Spinal cord (tissue), 10 donors: ENCODE measurements at places on chromosomes 7 and 10. TPM values are rescaled to one million over a fixed set of nuclear protein-coding genes. Genes with fewer than 3 reads are reported as not detected.
A peak's percentile ranks its signal among the peaks of the same experiment; 100 is the strongest.

DNA sequence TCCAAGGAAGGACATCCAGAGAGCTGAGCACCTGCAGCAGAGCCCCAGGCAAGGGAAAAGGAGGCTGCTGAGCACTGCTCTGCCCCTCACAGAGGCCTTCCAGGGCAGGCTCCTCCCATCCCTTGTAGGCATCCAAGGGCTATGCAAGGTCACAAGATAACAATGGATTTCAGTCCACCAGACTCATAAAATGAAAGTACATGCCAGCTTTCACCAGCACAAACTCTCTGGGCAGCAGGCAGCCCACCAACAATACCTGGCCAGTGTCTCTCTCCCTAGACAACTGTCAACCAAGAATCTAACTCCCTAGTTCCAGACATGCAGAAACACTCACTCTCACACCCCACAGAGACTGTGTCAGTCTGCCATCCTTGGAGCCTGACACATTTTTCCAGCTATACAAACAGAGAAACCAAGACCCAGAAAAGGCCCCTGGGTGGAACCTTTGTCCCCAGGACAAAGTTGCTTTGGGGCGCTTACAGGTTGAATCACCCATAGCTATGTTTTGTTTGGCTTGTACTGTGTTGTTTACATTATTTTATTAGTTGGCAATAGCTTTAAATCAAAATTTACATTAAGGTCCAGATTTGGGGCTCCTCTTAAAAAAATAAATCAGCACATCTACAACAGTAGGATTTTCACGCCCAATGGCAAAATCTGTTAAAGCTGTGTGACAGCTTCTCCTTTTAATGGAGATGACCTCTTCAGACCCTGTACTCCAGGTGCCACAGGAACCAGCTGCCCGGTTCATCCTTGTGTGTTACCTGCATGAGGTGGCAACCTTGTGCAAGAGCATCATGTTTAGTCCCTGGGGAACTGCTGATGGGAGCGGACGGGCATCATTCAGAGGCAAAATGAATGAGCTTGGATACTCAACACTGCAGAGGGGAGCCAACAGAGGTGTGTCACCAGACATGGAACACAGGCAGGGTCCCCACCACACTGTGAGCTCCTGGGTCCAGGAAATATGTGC is 5.2 kb downstream of the GRID1 start:
- no peak for DNase-seq

DNA sequence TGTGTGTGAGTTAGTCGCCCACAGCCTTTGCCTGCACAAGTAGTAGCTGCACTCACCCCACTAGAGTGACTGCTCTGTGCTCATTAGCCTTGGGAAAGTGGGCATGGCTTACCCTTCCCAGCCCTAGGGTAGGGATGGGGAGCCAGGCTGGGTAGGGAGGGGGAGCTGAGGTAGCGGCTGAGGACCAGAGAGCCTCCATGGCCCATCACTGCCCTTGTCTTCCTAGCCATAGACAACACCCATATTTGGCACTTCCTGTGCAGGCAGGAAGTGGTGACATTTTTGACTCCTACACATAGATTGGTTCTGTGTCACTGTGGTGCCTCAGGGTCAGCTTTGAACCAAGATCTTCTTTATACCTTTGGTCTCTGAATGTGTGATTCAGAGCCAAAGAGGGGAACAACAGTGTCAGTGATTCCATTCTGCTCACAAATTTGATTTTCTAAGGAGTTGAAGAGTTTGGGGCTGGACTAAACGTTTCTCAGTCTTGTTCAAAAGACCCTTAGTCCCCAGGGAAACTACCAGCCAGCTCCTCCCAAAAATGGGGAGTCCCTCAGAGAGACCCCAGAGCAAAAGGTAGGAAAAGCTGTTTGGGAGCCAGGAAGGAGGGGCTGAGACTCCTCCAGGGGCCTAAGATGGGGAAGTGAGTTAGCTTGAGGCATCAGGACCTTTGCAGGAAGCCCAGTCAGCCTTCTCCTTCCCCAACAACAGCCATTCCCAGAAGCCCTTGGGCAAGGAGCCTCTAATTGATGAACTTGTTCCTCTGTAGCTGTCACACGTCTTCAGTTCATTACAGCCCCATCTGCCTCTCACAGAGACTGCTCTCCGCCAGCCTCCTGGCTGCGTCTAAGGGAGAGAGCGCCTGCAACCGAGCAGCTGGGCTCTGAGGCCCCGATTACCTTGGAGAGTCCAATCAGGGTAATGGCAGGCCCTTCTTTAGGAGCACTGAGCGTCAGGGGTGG is 135.0 kb downstream of the CDH23 start:
- DNase-seq: no peak

DNA sequence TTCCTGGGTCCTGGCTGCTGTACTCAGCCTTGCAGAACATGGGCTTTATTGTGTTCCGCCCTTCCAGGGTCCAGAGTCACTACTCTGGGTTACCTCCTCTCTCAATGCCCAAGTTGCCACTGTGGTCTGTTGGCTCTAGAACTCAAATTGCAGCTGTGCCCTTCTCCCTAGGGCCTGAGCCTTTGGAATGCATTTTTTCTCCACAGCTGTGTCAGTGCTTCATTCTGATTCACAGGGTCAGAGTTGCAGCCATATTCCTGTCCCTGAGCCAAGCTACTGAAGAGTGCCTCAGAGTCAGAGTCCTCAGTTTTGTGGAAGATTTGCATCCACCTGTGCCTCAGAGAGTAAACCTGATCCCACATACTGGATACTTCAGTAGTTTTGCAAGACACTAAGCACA is 167.5 kb downstream of the ITGB1 start:
- no peak for DNase-seq

DNA sequence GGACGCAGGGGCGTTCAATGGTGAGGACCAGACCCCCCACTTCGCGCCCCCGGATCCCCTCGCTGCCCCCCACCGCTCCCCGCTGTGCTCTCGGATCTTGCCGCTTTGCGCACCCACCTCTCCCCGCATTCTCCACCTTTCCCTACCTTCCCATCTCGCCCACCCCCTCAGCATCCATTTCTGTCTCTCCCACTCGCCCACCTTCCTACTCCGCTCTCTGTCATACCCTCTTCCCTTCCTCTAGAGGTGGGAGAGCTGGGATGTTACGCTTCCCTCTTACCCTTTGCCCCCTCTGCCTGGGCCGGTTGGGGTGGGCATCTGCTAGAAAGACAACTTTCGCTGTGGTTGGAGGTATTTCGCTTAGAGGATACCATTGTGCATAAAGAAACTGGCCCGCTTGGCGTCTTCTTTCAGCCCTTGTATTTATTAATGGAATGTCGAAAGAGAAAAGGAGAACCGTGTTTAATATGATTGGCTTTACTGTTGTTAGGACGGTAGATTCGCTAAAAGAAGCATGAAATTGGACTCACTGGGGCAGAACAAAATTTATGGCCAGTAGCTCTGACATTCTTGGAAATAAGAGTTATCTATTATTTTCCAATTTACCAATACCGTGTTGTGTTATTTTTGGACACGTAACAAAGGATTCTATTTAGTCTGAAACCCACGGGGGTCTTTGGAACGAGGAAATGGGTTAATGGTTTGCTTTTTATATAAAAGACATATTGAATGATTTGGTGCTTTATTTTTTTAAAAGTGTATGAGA is 873 bp downstream of the PRKAR2B start:
- DNase-seq: peak; percentile 65

GRCh38 chr7:102069931-102070629 is 216.6 kb upstream of the SH2B2 start:
- no peak for DNase-seq

DNA sequence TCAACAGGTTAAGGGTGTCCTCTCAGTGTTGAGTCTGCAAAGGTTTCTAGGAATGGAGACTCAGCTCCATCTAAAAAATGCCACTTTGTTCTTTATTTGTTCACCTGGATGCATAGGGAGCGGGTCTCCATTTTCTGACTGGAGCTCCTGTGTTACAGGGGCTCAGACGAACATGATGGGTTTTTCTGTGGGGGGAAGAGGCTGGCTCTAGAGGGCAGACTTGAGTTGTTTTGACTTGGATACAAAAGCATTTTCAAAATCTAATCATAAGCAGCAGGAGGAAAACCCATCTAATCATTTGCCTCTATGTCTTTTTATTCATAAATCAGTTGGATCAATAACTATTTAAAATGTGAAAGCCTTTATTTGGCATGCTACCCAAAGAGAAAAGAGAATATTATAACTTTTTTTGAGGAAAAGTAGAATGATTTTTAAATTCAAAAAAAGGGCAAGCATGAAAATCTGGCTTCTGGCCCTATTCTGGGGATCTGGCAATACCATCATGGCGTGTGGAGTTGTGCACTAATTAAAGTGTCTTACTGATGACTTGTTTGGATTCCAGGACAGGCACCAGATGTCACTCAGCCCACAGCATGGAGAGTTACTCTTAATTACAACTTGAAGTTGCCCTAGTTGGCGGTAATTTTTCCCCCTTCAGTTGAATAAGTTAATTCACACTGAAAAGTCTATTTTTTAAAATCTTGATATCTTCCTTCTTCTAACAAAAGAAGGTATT is 594.9 kb downstream of the REEP3 start:
- DNase-seq: no peak

GRCh38 chr10:93591065-93591808 is 9.8 kb downstream of the RBP4 start:
- no peak for DNase-seq

DNA sequence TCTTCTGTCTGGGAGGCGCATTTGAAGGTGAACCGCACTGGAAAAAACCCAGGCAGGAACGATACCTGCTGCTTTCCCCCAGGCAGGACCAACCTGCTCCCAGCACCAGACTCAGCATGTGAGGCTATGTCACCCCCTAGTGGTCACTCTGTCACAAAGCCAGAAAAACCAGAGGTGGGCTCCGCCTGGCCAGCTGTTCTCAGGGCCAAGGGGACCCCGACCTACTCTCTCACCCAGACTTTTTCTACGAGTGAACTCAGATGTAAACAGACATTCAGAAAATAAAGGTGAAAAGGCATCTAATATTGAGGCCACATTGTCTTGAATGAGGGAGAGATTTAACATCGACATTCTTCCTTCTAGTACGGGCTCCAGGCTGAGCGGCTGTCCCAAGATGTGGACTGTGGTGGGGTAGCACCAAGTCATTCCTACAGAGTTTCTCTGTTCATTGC is 117.3 kb downstream of the PRKAG2 start:
- DNase-seq: no peak

- no peak for DNase-seq
These were observed 324.7 kb downstream of the TCERG1L start for GRCh38 chr10:130986846-130987245.

GRCh38 chr10:114603948-114604347 is 54.1 kb downstream of the ABLIM1 start:
- DNase-seq: no peak

DNA sequence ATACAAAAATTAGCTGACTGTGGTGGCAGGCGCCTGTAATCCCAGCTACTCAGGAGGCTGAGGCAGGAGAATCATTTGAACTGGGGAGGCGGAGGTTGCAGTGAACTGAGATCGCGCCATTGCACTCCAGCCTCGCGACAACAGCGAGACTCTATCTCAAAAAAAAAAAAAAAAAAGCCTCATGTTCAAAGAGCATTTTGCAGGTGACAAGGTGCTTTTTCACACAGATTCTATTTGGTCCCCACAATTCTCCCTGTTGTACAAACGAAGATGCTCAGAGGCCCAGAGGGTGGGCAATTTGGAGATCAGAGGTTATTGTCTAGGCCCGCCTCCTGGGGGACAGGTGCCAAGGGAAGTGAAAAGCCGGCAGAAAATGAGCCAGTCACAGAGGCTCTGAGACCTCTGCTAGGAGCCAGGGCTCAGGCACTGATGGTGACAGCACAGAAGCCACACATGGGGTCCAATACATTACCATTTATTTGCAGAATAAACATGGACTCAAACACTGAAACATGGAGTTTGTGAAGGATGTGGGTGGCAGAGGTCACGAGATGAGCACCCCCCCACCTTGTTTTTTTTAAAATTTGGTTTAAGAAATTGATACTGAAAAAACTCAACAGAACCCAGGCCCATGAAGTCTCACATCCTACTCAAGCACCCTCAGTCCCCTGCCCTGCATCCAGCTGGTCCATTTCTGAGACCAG is 882 bp upstream of the GAL3ST4 start:
- DNase-seq: no peak

- no peak for DNase-seq
These were observed 208.2 kb downstream of the WDR11 start for GRCh38 chr10:121059351-121059750.

GRCh38 chr7:6542368-6542767 is 8.9 kb downstream of the GRID2IP start:
- DNase-seq: no peak

DNA sequence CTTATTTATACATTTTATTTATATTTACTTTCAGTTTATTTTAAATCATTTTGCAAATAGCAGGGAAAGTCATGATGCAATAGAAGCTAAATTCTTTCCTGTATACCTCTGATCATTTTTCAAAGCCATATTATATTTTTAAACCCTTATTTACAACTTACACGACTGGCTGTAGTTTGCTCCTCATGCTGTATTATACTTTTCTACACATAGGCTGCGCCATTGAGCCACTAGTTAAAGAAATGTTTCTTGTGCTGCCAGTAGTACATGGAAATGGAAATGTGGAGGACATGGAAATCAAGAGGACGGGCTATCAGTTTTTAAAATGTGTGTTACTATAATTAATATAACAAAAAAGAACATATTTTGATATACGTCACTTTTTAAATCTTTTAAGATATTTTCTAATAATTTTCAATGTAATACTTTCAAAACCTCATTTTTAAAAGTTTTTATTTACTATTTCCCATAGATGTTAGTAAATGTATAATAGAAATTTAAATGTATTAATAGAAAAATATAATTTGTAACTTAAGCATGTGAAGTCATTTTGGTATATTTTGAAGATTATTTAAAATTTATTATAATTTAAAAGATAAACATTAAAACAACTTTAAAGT is 118.5 kb downstream of the VTI1A start:
- peak; percentile 63 for DNase-seq

- DNase-seq: no peak
These were observed 34.2 kb downstream of the GPER1 start for GRCh38 chr7:1121886-1122831.

GRCh38 chr7:91573405-91573804 is 307.1 kb downstream of the MTERF1 start:
- no peak for DNase-seq

- DNase-seq: no peak
These were observed 49.9 kb downstream of the ZRANB1 start for GRCh38 chr10:124991835-124992234.

GRCh38 chr7:27345164-27345887 is 102.7 kb downstream of the EVX1 start:
- DNase-seq: no peak

GRCh38 chr10:93703066-93703465 is 674 bp upstream of the FRA10AC1 start:
- DNase-seq: peak; percentile 83

DNA sequence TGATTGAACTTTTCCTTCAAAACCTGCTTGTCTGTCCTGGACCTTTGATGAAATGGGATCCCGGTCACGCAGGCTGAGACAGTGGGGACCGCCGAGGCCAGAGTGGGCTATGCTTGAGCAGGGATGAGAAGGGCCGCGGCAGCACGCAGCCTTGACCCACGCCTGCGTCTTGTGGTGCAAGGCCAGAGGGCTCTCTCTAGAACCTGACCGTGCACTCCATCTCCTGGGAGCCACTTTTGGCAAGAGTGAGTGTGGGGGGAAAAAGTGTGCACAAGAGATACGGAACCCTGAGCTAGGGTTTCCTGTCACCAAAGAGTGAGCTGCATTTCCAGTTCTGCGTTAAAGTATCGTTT is 42.4 kb downstream of the WIPI2 start:
- no peak for DNase-seq

NEURL1 gene
- 10.9 TPM for total RNA-seq

PAX4 gene
- not detected for total RNA-seq

SYCE1 gene
- total RNA-seq: 0.83 TPM

INTS15 gene
- 22.6 TPM for total RNA-seq

KAZALD1 gene
- total RNA-seq: 10.0 TPM

ELAPOR2 gene
- total RNA-seq: 31.8 TPM

KLF14 gene
- not detected for total RNA-seq
